Stimulated activated naive CD8-positive, alpha-beta T cell treated with anti-CD3 and anti-CD28 coated beads, Interleukin-15, amount 100 ng/mL, for 72 hours (primary cell): ENCODE measurements at places on chromosomes 2 and 18.

- no peak for DNase-seq
Observed at GRCh38 chr2:49070716-49071115, 83.6 kb downstream of the FSHR start.

- no peak for DNase-seq
Observed at GRCh38 chr2:52918551-52918950, 849.1 kb upstream of the CHAC2 start.

GRCh38 chr2:109648041-109648527 lies 33.9 kb downstream of the SOWAHC start:
- DNase-seq, result no peak

GRCh38 chr2:32058130-32058529 lies 5.2 kb upstream of the SPAST start:
- no peak for DNase-seq

GRCh38 chr2:8028981-8029380 lies 652.9 kb upstream of the ID2 start:
- no peak for DNase-seq

GRCh38 chr2:235098736-235099494 lies 147.1 kb downstream of the SH3BP4 start:
- DNase-seq, result no peak

GRCh38 chr2:24877646-24878045 lies 42.4 kb downstream of the ADCY3 start:
- no peak for DNase-seq

DNA sequence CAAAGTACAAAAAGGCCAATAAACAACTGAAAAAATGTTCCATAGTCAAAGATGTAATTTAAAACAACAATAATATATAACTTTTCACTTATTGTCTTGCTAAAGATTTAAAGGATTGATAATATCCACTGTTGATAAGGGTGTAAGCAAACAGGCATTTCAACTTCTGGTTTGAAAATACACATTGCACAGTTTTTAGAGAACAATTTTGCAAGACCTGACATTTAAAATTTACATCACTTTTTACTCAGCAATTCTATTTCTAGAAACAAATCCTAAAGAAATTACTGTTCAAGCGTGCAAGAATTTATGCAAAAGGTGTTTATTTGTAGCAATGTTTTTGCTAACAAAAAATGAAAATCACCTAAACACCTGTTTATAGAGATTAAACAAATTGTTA lies 120.4 kb downstream of the TDRD15 start:
- no peak for DNase-seq

DNA sequence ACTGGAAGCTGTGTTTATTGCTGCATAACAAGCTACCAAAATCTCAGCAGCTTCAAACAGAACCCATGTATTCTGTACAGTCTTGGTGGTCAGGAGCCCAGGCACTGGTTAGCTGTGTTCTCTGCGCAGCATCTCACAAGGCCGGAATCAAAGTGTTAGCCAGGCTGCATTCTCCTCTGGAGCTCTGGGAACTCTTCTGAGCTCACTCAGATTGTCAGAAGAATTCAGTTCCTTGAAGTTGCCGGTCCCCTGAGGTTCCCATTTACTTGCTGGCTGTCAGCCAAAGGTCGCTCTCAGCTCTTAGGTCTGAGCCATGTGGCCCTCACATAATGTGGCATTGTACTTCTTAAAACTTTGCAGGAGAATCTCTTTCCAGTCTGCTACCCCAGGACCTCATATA lies 123.6 kb upstream of the SMIM21 start:
- no peak for DNase-seq

- no peak for DNase-seq
Observed at GRCh38 chr2:101706819-101707177, 9.3 kb downstream of the MAP4K4 start.

- DNase-seq, result no peak
Observed at GRCh38 chr18:685438-685837, 27.0 kb downstream of the ENOSF1 start.

GRCh38 chr18:74665346-74665745 lies 67.7 kb downstream of the ZNF407 start:
- DNase-seq, result no peak

DNA sequence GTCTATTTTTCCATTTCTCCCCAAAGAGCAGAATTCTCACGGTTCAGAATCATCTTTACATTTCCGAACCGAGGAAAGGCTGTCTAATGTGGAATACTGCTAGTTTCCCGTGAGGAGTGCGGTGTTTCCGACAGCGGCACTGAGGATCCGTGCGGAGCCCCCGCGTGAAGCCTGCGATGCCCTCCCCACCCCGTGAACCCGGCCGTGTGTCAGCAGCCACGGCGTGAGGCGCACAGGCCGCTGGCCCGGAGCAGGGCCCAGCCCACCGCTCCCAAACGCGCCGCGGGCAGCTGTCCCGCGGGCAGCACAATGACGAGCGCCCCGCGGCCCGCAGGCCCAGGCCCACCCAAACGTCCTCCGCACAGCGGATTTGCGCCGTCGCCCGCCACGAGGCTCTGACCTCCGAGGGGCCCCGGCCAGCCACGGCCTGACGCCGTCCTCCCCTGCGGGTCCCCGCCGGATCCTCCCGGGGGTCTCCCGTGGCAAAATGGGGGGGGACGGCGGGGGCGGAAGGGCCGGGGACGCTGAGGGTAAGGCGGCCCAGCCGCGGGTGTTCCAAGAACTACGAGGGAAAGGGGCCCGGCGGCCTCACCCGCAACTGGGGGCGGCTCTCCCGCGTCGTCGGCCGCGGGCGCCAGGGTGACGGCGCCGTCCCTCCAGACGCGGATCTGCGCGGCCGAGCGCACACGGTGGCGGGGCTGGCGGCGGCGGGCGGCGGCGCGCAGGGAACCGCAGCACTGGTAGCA lies 796 bp downstream of the SPIRE1 start:
- DNase-seq, result peak; percentile 27

- no peak for DNase-seq
Observed at GRCh38 chr18:13606604-13607254, 119.6 kb downstream of the FAM210A start.

DNA sequence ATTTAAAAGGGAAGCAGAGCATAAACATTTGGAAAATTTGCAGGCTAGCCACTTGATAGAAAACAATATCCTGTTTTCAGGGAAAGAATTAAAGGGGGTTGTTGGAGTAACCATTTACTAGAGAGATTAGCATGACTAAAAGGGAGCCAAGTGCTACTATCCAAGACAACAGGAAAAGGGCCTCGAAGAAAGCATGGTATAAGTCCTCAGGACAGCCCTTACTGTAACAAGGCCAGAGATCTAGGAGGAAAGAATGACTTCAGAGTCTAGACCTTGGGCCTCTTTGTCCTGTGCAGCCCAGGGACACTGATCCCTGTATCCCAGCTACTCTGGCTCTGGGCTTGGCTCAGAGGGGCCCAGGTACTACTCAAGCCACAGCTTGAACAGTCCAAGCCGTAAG lies 16.6 kb downstream of the TPO start:
- no peak for DNase-seq

DNA sequence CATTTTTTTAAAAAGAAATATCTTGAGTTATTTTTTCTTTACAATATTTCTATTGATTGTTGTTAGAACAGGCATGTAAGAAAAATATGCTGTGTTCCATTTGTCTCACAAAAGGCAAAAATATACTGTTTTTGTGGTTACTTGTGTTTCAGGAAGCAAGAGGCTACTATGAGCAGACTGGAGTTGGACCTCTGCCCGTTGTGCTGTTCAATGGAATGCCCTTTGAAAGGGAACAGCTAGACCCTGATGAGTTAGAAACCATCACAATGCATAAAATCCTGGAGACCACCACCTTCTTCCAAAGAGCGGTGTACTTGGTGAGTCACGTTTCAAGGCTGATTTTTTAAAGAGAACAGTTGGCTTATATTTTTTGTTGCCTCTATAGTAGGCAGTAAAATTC lies 54.7 kb downstream of the UGGT1 start:
- no peak for DNase-seq

DNA sequence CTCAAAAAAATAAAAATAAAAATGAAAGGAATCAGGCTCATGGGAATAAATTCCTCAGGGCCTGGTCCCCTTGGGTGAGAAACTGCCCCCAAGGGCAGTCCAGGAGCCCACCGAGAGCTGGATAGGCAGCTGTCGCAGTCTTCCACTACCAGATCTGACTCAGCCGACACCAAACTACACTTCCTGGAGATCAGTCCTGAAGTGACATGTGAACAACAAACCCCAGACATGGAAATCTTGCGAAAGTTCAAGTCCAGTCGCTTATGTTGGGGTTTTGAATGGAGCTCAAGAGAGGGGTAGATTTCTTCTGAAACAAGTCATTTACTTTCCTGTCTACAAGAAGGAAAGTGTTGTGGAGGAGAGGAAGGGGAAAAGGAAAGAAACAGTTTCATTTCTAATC lies 12.9 kb downstream of the ADCY3 start:
- no peak for DNase-seq

DNA sequence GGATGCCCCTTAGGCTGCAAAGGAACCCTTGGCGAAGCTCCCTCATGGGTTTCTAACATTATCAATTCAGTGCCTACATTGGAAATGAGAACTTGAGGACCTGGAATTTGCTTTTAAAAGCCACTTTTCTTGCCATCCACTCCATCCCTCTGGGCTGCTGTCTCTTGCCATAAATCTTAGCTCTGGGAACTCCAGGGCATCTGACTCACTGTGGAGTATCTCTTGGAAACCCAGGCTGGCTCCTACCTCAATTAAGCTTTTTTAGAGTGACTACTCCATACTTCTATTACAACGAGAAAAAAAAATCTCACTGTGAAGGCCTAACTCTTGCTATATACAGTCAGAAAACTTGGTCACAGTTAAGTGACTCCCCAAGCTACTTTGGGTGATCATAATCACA lies 227.2 kb upstream of the SETBP1 start:
- no peak for DNase-seq

DNA sequence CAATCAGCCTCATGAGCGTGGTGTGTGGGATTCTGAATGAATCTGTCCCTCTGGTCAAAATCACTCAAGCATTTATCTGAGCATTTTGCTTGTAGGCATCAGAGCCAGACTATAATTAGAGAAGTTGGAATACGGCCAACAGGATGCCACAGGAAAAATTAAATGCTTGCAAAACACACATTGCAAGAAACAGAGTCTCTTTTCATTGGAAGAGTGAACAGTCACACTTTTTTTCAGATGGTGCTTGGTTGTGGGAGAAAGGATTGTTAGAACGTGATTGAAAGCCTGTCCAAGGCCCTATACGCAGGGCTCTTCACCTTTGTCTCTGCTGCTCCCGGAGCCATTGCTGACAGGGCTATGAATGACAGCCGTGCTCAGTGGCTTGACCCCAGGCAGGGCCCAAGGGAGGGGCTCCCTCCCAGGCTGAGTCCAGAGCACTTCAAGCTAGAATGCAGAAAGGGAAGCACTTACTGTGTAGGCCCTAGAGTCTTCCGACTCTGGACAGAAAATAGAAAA lies 59.8 kb downstream of the SNTG2 start:
- no peak for DNase-seq

- DNase-seq, result no peak
Observed at GRCh38 chr18:48274301-48274700, 134.9 kb downstream of the ZBTB7C start.

GRCh38 chr2:217943446-217944321 lies 59.1 kb downstream of the TNS1 start:
- no peak for DNase-seq

DNA sequence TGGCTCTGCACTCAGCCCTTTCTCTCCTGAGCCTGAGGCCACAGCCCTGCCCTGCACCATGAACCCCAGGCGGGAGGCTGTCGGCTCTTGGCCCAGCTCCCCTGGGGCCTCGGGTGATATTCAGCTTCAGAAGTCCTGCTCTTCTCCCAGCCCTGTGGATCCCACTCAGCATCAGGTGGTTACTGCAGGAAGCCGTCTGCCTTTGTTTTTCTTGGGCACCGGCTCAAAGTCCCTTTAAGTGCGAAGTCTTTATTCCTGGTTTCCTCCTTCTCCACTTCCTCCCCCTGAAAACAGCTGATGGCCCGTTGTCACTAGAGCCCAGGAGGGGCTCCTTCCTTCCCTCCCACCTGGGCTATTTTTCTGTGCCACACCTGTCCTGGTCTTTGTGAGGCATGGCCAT lies 161.5 kb upstream of the BCL2L11 start:
- DNase-seq, result no peak

DNA sequence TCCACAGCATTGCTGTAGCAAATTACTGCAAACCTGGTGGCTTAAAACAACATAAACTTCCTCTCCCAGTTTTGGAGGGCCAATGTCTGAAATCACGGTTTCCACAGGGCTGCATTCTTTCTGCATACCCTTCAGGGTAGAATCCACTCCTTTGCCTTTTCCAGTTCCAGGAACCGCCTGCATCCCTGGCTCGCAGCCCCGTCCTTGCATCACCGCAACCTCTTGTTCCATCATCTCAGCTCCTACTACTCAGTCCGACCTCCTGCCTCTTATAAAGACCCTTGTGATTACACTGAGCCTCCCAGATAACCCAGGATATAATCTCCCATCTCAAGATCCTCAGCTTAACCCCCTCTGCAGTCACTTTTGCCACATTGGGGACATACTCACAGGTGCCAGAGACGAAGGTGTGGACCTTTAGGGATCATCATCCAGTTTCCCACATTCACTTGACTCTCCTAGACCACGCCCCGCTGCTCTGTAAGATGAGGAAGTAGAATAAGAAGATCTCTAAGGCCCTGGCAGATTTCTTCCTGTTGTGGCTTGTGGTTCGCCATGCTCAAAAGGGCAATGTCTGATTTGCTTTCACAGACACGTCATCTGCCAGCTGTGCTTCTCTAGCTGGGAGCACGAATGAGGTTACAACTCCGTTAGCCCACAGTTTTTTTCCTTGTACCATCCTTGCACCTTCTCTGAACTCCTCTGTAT lies 103.6 kb upstream of the AGAP1 start:
- DNase-seq, result peak; percentile 66

DNA sequence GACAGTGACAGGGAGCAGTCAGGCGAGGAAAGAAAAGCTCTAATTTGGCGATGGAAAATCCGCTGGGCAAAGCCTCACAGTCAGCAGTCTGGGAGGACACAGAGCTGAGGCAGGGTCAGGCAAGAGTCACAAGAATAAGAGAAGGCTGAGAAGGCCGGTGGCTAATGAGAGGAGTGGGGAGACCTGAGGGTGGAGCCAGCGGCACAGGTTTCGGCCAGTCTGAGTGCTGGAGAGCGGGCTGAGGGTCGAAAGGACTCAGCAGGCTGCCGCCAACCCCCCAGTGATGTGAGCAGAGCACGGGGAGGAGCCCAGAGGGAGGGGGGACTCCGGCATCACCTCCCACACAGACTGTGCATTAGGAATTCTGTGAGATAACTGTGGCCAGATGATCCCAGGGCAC lies 500.6 kb upstream of the MYT1L start:
- DNase-seq, result no peak

GRCh38 chr18:42281851-42282250 lies 326.8 kb downstream of the PIK3C3 start:
- no peak for DNase-seq

- peak; percentile 27 for DNase-seq
Observed at GRCh38 chr2:177165721-177166711, 46.6 kb upstream of the HNRNPA3 start.

DNA sequence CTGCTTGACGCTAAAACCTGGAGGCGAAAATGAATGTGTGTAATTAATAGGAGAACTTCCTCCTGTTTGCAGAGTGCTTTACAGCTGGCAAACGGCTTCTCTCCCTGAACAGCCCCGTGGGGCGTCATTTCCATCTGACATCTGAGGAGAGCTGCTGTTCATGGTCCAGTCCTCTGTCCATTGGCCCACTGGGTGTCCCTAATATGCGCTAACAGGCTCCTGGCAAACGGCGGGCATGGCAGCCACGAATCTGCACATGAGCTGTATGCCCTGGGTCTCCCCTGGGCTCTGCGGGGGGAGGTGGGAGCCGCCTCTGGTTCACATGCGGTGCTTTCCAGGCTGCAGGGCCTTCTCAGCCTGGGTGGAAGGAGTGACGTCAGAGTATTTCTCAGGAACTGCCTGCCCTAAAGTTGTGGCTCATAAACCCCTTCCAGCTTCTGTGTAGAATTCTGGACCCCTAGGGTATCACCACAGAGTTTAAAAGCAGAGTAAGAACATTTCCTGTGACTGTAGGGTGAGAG lies 73.2 kb downstream of the LRRFIP1 start:
- DNase-seq, result peak; percentile 57
